ENCODE measurements at places on chromosomes 13 and 19.

DNA sequence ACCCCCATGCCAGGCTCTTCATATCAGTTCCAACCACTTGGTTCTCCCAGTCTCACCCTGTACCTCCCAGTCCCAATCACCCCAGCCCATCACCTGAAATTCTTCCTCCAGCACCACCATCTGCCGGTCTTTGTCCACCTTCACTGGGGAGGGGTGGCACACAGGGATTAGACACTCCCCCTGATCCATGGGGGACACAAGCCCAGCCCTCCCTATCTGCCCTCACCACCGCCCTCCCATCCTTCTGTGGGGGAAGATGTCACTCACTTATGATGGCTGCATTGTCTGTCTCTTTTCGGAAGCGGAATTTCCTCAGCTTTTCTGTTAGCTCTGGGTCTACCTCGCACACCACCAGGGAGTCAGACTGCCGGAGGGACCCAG, 685 bp downstream of the GMFG start:
- no peak for DNase-seq

DNA sequence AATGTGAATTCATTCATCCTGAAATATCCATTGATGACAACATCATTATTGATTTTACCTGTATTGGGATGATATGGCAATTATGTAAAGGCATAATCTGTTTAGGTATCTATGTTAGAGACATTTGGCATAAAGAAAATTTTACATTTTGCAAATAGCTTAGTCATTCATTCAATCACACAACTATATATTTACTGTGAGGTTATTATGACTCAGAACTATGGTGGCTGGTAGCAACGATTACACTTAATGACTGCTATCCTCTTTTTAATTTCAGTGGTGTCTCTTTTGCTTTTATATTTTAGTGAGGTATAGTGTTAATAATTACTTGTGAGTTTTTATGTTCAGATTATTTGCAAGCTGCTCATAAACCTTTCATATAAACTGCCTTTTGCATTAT, 955.9 kb downstream of the SLITRK6 start:
- no peak for DNase-seq

DNA sequence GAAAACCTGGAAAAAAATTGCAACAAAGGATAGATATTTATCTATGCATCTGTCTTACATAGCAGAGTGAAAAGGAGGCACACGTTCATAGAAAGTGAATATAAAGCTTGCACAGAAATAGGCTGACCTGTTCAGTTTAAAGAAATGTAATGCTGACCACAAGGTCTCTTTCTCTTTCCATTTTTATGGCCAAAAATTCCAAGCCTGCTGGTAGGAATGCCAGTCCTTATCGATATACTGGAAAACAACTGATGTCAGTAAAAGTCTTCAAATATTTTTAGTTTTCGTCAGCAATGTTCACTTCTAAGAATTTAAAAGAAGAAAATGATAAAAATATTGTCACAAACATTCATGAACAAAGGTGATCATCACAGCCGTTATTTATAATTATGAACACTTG, 59.0 kb upstream of the MCF2L start:
- no peak for DNase-seq

GRCh38 chr19:18221815-18222725, 4.2 kb downstream of the PDE4C start:
- DNase-seq, result no peak
